Effector CD4-positive, alpha-beta T cell (primary cell): ENCODE measurements at places on chromosomes 16 and 17.

DNA sequence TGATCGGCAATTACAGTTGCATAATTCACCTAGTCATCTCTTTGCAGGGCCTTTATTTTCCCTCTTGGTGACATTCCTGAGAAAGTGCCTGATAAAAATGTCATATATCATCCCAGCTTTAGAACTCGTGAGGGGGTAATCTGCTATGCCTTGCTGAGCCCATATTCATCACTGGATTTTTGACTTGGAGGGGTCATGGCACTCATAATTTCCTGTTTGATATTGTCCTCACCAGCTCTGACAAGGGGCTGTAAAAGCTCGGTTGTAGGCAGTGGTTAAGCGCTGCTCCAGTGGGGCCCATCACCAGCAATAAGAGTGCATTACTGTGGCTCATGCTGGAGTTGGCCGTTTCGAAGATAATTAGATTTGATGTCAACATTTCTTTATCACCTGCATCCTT lies 227.3 kb downstream of the IRX3 start:
- DNase-seq, result no peak

DNA sequence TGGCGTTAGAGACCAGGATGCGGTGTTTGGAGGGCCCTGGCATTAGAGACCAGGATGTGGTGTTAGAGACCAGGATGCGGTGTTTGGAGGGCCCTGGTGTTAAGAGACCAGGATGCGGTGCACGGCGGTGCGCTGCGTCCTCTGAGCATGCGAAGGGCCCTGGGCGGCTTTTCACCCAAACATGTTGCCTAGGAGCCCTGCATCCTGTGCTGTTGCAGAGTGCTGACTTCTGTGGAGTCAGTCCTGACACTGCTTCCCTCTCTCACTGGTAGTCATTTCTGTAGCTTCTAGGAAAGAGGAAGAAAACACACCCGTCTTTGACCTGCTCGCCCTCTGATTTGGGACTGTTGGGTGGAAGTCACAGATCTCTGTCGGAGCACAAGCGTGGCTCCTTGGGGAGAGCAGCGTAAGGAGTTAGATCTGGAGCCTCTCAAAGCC lies 141.2 kb downstream of the LAT start:
- no peak for DNase-seq

DNA sequence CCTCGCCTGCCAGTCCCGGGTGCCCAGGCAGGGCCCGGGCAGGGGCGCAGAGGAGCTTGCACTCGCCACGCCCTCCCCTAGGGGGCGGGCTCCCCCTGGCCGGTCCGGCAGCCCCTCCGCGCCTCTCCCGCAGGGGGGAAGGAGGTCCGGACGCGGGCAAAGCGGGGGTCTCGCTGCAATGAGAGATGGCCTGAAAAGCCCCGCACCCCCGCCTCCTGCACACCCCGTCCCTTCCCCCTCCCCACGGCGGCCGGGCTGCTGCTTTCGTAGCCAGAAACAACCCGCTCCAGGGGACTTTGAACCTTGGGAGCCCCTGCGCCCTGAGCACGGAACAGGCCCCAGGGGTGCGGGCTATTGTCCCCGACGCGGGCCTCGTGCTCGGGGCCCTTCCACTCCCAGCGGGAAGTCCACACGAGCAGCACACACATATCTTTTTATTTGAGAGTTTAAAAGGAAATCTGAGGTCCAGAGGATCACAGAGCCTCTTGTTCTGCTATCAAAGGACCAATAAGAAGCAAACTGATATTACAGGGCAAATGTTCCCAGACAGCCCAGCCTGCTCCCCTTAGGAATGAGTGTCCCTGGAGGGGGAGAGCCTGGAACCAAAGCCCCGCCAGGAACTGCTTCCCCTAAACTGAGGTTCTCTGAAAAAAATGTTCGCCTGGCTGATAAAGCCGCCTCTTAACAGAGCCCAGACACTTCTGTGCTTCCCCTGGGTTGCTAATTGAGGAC lies 5.8 kb upstream of the CBX4 start:
- no peak for DNase-seq

DNA sequence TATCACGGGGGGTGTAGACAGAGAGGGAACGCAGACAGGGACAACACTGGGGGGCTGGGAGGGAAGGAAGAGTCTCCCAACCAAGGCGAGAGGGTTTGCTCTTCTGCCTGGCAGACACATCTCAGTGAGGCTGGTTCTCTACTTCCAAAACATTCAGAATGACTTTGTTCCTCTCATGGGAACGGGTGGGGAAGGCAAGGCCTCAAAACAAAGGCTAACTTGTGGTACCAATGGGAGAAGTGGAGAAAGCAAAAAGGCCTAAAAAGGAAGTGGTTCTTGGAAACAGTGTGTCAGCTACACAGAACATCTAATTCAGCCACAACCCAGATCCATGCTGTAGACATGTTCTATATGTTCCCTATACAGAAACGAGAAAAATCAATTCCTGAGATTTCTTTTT lies 7.5 kb downstream of the FLOT2 start:
- no peak for DNase-seq

- DNase-seq, result no peak
Measured at GRCh38 chr16:84582958-84583516, 34.8 kb downstream of the COTL1 start.

DNA sequence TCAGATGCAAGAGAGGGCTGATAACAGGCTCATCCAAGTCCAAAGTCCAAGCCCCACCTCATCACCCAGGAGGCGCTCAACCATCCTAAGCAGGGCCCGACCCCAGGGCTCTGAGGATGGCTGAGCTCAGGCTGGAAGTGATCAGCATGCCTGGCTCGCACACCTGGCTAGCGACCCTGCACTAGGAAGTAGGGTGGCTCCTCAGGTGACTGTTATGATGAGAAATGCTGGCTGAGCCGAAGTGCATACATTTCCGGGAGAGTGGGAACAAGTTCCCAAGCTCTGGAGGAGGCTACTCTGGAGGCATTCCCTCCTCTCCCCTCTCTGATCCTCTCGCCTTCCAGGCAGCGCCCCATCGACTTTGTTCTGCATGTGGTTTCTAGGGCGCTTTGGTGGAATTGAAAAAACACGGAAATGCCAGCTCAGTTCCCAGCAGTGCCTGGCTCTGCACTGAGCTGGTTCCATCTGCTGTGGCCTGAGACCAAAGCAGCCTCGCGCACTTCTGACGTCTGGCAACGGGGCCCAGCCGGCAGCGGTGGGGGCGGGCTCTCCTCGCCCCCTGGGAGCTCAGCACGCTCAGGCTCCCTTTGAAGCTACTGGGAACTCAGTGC lies 130.3 kb downstream of the IRF8 start:
- DNase-seq, result no peak

DNA sequence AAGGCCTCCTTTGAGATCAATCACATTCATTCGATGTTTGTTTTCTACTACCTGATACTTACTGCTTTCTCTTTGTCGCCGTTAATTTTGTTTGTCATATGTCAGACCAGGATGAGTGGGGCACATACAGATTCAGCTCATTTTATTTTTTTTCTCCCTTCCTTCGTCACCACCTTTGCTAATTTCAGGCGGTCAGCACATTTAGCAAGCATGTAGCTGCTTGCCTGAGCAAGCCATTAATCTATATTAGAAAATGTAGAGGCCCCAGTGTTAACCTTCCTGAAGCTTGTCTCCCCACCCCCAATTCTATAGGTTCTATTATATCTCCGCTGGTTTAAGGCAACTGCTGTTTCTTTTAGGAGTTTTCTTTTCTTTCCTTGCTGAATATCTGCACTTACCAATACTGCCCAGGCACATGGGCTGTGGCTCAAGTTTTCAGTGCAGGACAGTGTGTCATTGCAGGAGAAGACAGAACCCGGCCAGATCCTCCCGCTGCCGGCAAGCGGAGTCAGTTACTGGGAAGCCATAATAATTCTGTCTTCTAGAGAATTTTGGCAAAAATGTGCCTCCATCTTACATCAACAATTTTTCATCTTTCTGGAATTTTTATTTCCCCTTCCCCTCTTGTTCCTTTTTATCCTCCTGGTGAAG lies 714.3 kb downstream of the WWOX start:
- no peak for DNase-seq

GRCh38 chr17:57537524-57538410 lies 207.3 kb downstream of the CCDC182 start:
- DNase-seq, result no peak

- no peak for DNase-seq
Measured at GRCh38 chr17:29042679-29043538, at the start of gene PIPOX. PIPOX (plus strand) TSS chr17:29043141; CDS start chr17:29043226, 85 bp downstream.

DNA sequence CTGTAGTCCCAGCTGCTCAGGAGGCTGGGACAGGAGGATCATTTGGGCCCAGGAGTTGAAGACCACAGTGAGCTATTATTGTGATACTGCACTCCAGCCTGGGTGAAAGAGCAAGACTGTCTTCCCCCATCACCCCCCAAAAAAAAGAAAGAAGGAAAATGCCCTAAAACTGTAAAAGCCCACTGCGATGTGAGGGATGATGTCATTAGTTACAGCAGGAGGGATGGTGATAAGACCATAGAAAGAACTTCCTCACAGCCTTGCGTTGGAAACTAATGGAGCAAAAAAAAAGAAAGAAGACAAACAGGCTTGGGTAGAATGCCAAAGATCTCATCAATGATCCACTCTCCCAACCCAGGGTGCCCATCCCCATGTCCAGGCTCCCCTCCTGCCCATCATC lies 18.7 kb downstream of the ZNF385C start:
- DNase-seq, result no peak

DNA sequence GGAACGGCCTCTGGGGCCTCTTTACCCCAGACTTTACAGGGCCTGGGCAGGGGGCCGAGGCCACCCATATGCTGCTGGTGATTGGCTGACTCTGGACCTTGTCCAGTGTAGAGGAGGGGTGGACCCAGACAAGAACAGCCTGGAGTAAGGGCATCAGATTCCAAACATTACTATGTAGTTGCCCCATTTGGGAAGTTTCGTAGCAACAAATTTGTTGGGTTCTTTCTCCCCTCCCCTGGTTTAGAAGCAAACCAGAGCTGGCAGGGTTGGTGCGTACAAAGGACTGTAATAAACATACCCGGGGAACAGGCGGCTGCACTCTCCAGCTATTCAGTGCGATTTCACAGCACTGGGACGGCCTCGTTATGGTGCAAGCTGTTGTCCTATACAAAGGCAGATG lies 145.5 kb downstream of the NTN1 start:
- no peak for DNase-seq

GRCh38 chr17:77200711-77201110 lies 59.9 kb downstream of the SEC14L1 start:
- DNase-seq, result no peak

DNA sequence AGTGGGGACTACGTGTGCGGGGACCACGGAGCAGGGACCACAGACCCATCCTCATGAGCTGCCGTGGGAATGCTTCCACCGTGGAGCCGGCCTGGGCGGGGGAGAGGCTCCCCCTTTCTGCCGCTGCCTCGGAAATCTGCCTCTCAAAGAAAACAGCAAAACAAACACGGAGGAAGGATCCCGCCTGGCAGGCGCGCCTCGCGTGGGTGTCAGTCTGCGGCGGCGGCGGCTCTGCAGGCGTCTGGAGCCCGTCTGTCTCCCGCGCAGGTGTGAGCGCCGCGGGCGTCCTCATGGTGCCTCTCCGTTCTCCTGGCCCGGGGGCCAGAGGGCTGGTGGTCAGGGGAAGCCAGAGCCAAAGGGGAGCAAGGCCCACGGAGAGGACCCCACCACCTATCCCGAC lies 27.5 kb downstream of the GSE1 start:
- no peak for DNase-seq

- DNase-seq, result no peak
Measured at GRCh38 chr17:21539146-21539545, 153.2 kb upstream of the KCNJ18 start.
